ENCODE measurements at places on chromosomes 4 and X. TPM values are rescaled to one million over a fixed set of nuclear protein-coding genes. Genes with fewer than 3 reads are reported as not detected.

GRCh38 chrX:427812-428725, 41.4 kb upstream of the PPP2R3B start:
- no peak for DNase-seq

DNA sequence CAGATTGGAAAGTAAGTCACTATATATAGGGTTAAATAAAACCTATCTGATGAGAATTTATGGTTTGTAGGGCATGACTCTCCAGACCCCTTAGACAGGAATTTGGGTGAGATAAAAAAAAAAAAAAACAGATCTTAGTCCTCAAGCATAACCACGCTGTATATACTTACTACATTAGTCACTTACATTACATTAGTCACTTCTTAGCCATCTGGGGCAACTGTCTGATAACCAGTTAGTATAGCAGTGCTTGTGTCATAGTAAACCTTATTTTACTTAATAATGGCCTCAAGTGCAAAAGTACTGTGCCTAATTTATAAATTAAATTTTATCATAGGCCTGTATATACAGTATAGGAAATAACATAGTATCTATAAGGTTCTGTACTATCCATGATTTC, 60.2 kb upstream of the RPS6KA6 start:
- no peak for DNase-seq

GRCh38 chrX:7158468-7158990, 10.6 kb upstream of the PUDP start:
- DNase-seq: no peak

DNA sequence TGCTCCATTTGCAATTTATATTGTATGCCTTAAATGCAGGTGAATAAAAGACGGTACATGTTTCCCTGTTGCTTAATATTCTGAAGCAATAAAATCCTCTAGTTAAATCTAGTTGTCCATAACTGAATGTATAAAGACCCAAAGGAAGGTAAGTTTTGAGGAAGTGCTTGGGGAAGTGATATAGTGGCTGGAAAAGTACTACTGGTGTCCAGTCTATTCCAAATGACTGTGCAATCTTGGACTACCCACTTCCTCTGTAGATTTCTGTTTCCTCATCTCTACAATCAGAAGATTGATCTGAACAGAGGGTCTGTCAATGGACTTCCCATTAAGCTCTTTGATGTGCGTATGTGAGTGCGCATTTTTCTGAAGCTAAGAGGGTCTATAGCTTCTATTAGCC, 17.0 kb downstream of the SNCA start:
- DNase-seq: no peak

GRCh38 chr4:154998773-154999172, 209.7 kb upstream of the NPY2R start:
- DNase-seq: no peak

GRCh38 chr4:140213749-140214148, 59.8 kb upstream of the MAML3 start:
- no peak for DNase-seq

DNA sequence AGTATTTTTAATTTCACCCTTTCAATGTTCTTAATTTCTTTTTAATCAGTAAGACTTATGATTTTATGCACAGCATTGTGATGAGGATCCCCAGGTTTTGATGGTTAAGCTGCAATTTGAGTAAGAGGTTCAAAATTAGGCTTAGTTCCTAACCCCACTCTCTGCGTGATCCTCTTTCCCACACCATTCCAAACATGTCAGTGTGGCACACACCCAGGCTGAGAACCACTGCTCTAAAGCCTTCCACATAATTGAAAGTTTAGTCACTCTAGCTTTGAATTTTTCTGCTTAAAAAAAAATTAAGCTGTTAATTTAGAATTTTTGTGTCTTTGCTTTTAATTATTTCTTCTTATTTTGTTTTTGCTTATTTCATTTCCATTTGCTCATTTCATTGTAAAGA, 68.8 kb upstream of the SLC7A11 start:
- no peak for DNase-seq

GRCh38 chr4:82642331-82642730, 80.5 kb upstream of the TMEM150C start:
- no peak for DNase-seq

DNA sequence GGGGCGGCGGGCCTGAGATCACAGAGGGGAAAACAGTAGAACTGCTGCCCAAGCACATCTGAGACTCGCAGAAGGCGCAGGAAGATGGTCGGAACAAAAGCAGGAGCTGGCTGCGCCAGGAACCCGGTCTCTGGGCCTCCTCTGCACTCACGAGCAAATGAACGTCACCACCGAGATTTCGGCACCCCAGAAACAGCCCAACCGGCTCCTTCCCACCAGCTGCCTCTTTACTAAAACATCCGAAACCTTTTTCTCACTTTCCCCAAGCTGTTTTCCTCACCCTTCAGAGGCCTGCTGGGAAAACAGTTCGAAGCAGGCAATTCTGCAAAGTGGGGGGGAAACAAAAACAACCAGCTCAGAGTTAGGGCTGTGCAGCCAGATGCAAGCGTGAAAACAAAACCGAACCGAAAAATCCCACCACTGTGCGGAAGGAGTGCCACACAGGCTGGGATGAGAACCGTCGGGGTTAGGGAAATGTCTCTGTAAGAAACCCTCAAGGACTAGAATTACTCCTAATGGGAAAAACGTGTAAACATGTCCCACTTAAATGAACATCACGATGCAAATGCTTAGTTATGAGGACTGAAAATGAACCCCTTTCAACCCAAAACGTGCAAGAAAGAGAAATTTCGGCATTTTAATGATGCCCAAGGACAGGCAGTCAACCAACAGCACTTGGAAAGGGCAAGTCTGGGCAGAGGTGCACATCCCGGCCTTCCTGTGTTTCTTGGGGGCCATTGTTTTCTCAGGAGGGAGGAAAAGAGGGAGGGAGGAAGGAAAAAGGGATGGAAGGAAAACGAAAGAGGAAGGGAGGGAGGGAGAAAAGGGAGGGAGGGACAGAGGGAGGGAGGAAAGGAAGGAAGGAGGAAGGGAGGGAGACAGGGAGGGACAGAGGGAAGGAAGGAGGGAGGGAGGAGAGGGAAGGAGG, 15.8 kb downstream of the DHRSX start:
- DNase-seq: no peak

Gene JCHAIN
- total RNA-seq: 47.0 TPM

GRCh38 chrX:36909676-36910030, 98.5 kb upstream of the FAM47C start:
- no peak for DNase-seq

GRCh38 chr4:2089222-2089621, 30.1 kb downstream of the NAT8L start:
- no peak for DNase-seq

DNA sequence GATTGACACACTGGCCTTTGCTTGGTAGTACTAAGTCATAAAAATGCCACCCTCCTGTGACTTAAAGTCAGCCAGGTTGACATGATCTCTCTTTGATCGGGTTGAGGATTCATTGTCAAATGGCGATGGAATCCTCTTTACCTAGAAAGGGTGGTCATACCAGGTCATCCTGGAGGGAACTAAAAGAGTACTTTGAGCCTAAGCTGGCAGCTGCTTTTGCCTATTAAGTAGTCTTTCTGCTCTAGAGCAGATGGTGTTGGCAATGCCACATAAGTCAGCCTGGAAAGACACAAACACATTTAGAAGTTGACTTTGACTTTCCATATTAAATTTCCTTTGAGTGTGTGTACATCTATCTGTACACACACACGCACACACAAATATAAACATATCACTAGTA, 39.2 kb upstream of the C4orf54 start:
- DNase-seq: no peak

Gene ACOX3
- total RNA-seq: 20.6 TPM

Gene MTTP
- 0.27 TPM for total RNA-seq

DNA sequence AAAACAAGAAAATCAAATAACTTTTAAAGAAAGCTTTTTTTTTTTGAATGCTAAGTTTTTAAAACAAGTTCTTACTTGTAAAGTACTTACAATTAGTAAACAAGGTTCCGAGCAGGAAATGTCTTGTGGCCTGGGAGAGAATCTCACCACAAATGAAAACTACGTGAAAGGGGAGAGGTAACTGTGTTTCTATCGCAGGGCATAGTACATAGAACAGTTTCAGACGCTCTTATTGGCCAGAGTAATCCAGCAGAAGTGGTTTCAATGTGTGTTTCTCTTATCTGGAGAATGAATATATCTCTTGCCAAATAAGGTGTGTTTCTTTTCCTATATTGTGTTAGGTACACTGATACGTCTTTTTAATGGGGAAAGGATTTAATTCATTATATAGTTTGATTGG, at the start of gene PLAC8:
Gene PLAC8 (minus strand): TSS at position 154 of the 400 bp plus-strand sequence. CDS start 6,808 bp downstream, outside the sequence.
- DNase-seq: no peak

DNA sequence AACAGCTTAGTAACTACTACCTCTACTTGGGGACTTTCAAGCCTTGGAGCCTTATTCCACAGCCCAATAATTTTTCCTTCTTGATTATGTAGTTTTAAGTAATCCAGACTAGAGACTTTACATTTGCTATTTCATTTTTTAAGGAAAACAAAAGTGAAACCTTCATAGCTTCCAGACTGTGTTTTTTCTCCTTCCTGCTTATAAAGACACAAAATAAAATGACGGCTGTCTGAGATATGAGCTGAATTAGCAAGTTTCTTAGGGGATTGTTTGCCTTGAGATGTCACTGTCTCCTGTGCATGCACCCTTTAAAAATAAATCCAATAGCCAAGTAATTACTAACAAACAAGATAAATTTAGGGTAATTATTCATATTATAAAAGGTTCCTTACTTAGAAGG, 78.8 kb upstream of the PACRGL start:
- no peak for DNase-seq

- DNase-seq: no peak
Measured at GRCh38 chr4:184309241-184310170, 91.8 kb upstream of the ENPP6 start.

GRCh38 chr4:139458999-139459398, 5.1 kb downstream of the RAB33B start:
- DNase-seq: no peak

DNA sequence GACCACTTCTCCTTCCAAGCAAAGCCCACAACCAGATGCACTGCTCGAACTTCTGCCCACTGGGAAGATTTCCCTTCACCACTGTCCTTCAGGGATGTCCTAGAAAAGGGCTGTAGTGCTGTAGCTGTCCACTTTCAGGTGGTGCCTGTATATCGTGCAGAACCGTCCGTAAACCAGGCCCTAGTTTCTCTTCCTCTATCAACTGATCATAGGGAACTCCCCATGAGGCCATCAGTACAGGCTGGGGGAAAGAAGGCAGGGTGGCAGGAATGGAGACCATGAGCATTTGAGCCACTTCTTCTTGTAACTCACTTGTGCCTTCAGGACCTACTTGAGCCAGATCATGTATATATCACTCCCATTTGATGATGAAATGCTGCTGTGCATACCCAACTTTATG, 57.3 kb upstream of the FAM9B start:
- DNase-seq: peak; percentile 15

GRCh38 chr4:80213117-80213815, 16.0 kb downstream of the PRDM8 start:
- DNase-seq: no peak

Gene THOC2
- 97.8 TPM for total RNA-seq

GRCh38 chr4:163591614-163592020, 97.1 kb downstream of the TMA16 start:
- DNase-seq: no peak

DNA sequence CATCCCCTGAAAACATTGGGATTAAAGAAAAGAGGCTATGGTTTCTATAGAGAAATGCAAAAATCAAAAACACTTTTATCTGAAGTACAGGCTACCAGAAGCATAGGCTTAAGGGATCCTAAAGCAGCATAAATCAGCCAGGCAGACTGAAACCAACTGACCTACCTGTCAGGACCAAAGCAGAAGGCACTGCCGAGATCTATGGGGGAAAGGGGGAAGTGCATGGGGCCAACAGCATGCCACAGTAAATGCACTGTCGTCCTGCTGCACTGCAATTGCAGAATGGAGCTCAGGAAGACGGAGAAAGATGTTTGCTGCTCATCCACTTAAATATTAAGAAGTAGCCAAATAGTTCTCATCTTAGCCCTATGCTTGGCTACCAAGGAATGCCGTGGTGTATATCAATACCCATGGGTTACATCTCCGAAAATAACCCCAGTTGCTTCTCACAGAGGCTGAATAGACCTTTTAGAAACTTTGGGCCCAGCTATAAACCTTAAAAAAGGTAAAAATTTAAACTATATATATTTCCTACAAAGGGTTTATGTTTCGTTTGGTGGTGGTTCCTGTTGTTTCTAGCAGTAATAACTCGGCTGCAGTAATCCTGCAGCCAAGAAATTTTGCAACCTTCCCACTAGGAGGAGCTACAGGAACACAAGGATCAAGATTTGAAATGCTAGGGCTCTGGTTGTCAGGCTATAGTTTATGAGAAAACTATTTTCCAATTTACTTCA, 312.2 kb upstream of the DIAPH2 start:
- no peak for DNase-seq

GRCh38 chr4:39484582-39485272, 25.9 kb downstream of the LIAS start:
- DNase-seq: no peak

Gene RAB33A
- 8.0 TPM for total RNA-seq

Data from activated B cell treated with CpG ODN at 0.5 μM for 24 hours (primary cell).